ENCODE measurements at places on chromosomes 1 and 21. TPM values are rescaled to one million over a fixed set of nuclear protein-coding genes. Genes with fewer than 3 reads are reported as not detected.

The FMOD gene
- total RNA-seq = not detected

The CELA3B gene
- total RNA-seq = not detected

The SPATA45 gene
- not detected for total RNA-seq

The PRAMEF27 gene
- not detected for total RNA-seq

The FCRL2 gene
- not detected for total RNA-seq

The HJV gene
- total RNA-seq = not detected

The PDZK1 gene
- total RNA-seq = under 0.01 TPM

The CXADR gene
- total RNA-seq = 29.0 TPM

The LPAR3 gene
- total RNA-seq = 156 TPM

The ATP1A4 gene
- total RNA-seq = not detected

The HORMAD1 gene
- total RNA-seq = 1.2 TPM

The HAO2 gene
- not detected for total RNA-seq

The NBPF6 gene
- total RNA-seq = not detected

The EXTL1 gene
- total RNA-seq = not detected

The CCDC17 gene
- 0.64 TPM for total RNA-seq

The PLEKHO1 gene
- total RNA-seq = 3.8 TPM

The PGLYRP4 gene
- 1.9 TPM for total RNA-seq

The PTPRF gene
- 245 TPM for total RNA-seq

The LAMC1 gene
- total RNA-seq = 146 TPM

The KIF2C gene
- 3.6 TPM for total RNA-seq

The CELF3 gene
- not detected for total RNA-seq

The RHCE gene
- total RNA-seq = 3.6 TPM

The SLC6A9 gene
- total RNA-seq = 11.9 TPM

The OPRD1 gene
- total RNA-seq = under 0.01 TPM

All from tracheal epithelial cell (primary cell).